ENCODE measurements at places on chromosomes 16 and 17. TPM values are rescaled to one million over a fixed set of nuclear protein-coding genes. Genes with fewer than 3 reads are reported as not detected.

The CCL1 gene
- not detected for total RNA-seq

The SLC35G6 gene
- not detected for total RNA-seq

The KRTAP9-2 gene
- total RNA-seq: not detected

GRCh38 chr17:4440690-4441686 lies 7.2 kb downstream of the SPNS3 start:
- H3K27me3 ChIP-seq: no peaks in the 10 kb centered on the region
- peaks cover 27% of the 10 kb centered on the region for H3K4me1 ChIP-seq
- H3K4me3 ChIP-seq: no peak overlapping the region
- H3K27ac ChIP-seq: no peak overlapping the region
- no peak for DNase-seq

- H3K36me3 ChIP-seq: no peaks in the 10 kb centered on the region
- DNase-seq: no peak
- H3K27me3 ChIP-seq: peaks cover 32% of the 10 kb centered on the region
- H3K27ac ChIP-seq: no peak overlapping the region
- no peaks in the 10 kb centered on the region for H3K4me1 ChIP-seq
These were observed 14.1 kb downstream of the NXN start for GRCh38 chr17:965311-965989.

DNA sequence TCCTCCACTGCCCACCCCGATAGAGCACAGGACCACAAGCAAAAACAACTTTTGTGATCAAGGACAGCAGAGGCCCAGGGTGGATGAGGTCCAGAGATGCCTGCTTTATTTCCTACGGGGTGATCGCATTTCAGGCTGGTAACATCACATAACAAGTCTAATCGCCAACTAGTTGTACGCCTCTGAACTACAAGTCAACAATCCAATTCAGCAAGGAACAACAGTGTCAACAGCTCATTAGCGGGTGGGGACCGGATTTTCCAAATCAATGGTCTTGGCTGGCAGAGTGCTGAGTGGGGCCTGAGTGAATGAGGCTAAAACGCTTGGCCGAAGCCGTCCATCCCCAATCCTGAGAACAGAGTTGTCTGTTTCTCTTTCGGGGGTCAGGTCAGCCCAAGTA lies 17.1 kb downstream of the MRM3 start:
- no peak overlapping the region for H3K4me3 ChIP-seq
- no peaks in the 10 kb centered on the region for H3K36me3 ChIP-seq
- peaks cover 7% of the 10 kb centered on the region for H3K4me1 ChIP-seq
- H3K27ac ChIP-seq: no peak overlapping the region
- no peak for DNase-seq

Data from activated CD8-positive, alpha-beta T cell treated with anti-CD3 and anti-CD28 coated beads, Interleukin-2, amount 10 ng/mL, durations not matched to agents 7 days and 5 days (primary cell).